ENCODE measurements at places on chromosomes 3 and 15. TPM values are rescaled to one million over a fixed set of nuclear protein-coding genes. Genes with fewer than 3 reads are reported as not detected.
A peak's percentile ranks its signal among the peaks of the same experiment; 100 is the strongest.

DNA sequence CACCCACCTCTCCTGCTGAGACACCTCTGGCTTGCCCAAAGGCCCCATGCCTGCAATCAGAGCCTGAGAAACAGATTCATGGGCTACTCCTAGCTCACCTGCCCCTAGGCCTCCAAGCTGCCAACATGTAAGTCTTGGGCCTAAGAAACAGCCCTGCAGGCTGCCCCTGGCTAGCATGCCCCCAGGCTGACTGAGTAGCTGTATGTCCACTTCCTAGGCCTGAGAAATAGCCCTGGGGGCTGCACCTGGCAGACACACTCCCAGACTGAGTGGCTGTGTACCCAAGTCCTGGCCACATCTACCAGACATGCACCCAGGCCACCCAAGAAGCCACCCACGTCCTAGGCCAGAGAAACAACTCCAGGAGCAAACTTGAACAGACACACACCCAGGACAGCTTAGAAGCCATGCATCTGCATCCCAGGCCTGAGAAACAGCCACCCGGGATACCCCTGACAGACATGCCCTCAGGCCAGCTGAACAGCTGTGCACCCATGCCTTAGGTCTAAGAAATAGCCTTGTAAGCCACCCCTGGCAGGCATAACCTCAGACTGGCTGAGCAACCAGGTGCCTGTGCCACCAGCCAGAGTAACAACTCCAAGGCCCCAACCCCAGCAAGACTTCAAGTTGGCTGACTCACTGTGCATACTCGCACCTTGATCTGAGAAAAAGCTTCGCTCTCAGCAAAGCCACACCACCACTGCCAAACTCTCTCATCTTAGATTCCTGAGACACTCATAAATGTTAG is 12.0 kb upstream of the NRG4 start:
- no peak for DNase-seq

GRCh38 chr15:66884115-66884622 is 181.2 kb upstream of the SMAD3 start:
- DNase-seq: peak; percentile 14

The C3orf33 gene
- total RNA-seq: 1.7 TPM

DNA sequence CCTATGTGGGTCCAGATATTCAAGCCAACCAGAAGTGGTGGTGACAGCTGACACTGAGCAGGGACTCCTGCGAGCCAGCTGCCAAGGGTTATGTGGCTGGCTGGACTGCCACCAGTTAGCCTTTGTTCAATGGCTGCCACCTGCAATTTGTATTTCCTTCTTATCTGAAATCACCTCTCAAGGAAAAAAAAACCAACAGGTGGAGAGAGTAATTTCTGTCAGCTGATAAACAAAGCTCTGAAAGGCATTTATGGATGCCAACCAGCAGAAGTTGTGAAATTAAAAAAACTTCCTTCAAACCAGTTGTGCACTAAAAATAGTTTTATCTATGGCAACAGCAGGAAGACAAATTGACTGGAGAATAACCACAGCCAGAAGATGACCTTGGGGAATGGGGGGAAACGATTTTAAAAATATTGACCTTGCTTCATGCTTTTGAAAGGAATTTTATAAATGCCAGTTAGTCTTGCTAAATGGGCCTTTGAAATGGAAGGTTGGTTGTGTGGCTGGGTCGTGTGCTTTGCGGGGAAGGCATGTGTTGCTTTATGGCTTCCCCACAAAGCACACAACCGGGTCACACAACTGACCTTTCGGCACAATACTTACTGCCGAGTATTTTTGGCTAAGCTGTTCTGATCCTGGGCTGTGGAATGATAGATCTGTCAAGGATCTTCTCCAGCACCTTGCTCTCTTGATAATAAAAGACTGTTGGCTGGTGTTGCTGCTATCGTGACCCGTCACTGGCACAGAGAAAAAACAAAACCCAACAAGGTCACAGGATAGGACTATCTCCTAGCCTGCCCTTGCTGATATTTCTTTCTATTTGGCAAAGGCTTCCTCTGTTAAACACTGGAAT is 3.5 kb downstream of the MYZAP start:
- no peak for DNase-seq
